ENCODE measurements at places on chromosomes 7 and 10. TPM values are rescaled to one million over a fixed set of nuclear protein-coding genes. Genes with fewer than 3 reads are reported as not detected.

TUBAL3 gene
- total RNA-seq, result not detected

CYP3A4 gene
- not detected for total RNA-seq

TRIM4 gene
- total RNA-seq, result 11.5 TPM

IDI2 gene
- not detected for total RNA-seq

ASIC3 gene
- total RNA-seq, result 2.2 TPM

CDH23 gene
- total RNA-seq, result not detected

PTER gene
- 11.7 TPM for total RNA-seq

SPDYE16 gene
- total RNA-seq, result not detected

NSMCE4A gene
- total RNA-seq, result 25.1 TPM

- H3K4me1 ChIP-seq, result peaks cover 21% of the 10 kb centered on the region
- H3K4me3 ChIP-seq, result no peak overlapping the region
- no peak overlapping the region for H3K27ac ChIP-seq
- no peak for DNase-seq
These were observed 1.7 kb upstream of the FAM3C start for GRCh38 chr7:121397822-121398221.

GRCh38 chr10:92203919-92204623 lies 86.8 kb downstream of the CPEB3 start:
- no peak overlapping the region for H3K27ac ChIP-seq
- peaks cover 2% of the 10 kb centered on the region for H3K4me1 ChIP-seq
- peaks cover 1% of the 10 kb centered on the region for H3K36me3 ChIP-seq
- no peak for DNase-seq
- H3K4me3 ChIP-seq, result no peak overlapping the region
- H3K27me3 ChIP-seq, result no peaks in the 10 kb centered on the region

DNA sequence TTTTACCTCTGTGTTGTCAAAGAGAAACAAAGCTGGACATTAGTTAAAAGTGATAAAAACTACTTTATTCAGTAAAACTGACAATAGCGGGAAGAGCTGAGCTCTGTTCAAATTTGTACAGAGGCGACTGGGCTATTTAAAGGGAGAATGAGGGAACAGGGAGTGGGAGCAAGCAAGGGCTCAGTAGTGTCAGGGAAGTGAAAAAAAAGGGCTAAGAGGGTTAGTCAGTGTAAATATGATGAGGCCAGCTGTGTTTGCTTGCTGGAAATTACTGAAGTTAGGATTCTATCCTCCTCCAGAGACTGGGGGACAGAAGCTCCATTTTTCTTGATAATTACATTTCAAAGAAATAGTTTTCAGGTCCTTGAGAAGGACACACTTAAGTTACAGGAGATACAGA lies 232.5 kb downstream of the SH2D4B start:
- H3K27ac ChIP-seq, result no peak overlapping the region
- peaks cover 29% of the 10 kb centered on the region for H3K27me3 ChIP-seq
- DNase-seq, result no peak

DNA sequence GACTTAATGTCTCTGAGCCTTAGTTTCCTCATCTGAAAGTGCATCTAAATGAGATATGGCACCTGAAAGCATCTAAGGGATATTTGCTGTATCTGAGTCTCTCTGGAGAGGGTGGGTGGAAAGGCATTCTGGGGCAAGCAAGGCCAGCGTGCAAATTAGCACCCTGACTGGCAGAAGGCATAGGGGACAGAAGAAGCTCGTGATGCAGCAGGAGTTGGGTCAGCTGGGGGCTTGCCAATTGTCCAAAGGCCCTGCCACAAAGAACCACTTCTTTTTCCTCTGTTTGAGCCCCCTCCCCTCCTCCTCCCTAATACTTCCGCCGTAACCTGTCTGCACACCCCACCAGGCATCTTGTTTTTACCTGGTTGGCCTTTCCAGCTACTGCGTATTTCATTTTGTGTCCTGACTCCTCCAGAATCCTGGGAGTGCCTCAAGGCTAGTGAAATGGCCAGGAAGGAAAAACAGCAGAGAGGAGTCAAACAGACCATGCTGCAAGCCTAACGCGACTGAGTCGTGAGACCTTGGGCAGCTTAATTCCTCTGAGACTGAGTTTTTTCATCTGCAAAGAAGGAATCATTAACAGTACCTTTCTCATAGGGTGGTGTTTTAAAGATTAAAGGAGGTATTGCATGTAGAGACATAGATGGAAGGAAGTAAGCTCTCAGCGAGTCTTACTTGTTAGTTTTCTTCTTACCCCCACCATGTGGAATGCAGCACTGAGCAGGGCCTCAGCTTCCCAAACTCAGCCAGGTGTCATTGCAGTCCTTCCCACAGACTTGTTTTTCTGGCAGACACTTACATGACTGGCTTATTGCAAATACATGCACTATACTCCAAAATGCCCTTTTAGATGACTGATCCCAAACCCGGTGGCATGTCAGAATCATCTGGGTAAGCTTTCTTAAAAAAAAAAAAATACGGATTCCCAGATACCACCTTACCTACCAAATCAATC lies 49.1 kb upstream of the MXI1 start:
- H3K4me1 ChIP-seq, result no peaks in the 10 kb centered on the region
- no peak for DNase-seq
- peaks cover 20% of the 10 kb centered on the region for H3K27me3 ChIP-seq
- H3K36me3 ChIP-seq, result no peaks in the 10 kb centered on the region

DNA sequence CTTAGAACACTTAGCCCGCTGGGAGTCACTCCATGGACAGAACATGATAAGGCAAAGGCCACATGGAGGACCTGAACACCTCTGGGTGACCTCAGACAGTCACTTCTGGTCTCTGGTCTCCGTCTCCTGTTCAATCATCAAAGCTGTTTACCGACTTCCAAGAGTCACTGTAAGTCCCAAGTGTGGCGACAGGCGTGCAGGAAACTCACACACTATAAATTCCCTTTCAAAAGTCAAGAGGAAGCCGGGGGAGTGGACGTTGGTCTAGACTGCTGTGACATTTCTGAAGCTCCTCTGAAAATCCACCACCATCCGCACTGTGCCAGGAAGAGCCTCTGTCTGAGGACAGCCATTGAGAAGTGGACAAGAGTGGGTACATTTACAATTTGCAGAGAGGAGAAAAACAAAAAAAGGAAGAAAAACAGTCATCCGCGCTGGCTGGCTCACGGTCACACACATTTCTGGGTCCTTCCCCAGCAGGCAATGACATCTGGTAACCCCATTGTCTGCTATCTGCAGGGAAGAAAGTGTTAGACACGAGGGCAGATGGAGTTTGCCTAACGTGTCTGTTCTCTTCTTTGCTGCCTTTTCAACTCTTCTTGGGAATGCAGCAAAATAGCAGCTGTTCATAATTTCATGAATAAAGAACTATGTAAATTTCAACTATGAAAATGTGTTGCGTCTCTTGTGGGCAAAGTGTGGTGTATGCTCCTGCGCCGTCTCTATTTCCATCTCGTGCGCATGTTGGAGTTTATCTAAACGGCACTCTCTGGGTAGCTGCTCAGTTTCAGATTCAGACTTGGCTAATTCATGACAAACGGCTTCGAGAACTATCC lies 32.9 kb upstream of the CUX1 start:
- peaks cover 8% of the 10 kb centered on the region for H3K4me1 ChIP-seq
- no peaks in the 10 kb centered on the region for H3K36me3 ChIP-seq
- no peak overlapping the region for H3K4me3 ChIP-seq
- H3K27me3 ChIP-seq, result peaks cover 21% of the 10 kb centered on the region

- H3K4me3 ChIP-seq, result no peak overlapping the region
- no peak overlapping the region for H3K27ac ChIP-seq
- H3K27me3 ChIP-seq, result no peaks in the 10 kb centered on the region
- peaks cover 10% of the 10 kb centered on the region for H3K4me1 ChIP-seq
- peaks cover 8% of the 10 kb centered on the region for H3K36me3 ChIP-seq
These were observed 659.2 kb downstream of the SDK1 start for GRCh38 chr7:3960050-3960763.

GRCh38 chr7:142784096-142784495 lies 13.3 kb downstream of the PRSS2 start:
- no peak overlapping the region for H3K27ac ChIP-seq
- no peak for DNase-seq
- H3K27me3 ChIP-seq, result peaks cover 41% of the 10 kb centered on the region
- peaks cover 5% of the 10 kb centered on the region for H3K4me1 ChIP-seq
- H3K36me3 ChIP-seq, result no peaks in the 10 kb centered on the region

DNA sequence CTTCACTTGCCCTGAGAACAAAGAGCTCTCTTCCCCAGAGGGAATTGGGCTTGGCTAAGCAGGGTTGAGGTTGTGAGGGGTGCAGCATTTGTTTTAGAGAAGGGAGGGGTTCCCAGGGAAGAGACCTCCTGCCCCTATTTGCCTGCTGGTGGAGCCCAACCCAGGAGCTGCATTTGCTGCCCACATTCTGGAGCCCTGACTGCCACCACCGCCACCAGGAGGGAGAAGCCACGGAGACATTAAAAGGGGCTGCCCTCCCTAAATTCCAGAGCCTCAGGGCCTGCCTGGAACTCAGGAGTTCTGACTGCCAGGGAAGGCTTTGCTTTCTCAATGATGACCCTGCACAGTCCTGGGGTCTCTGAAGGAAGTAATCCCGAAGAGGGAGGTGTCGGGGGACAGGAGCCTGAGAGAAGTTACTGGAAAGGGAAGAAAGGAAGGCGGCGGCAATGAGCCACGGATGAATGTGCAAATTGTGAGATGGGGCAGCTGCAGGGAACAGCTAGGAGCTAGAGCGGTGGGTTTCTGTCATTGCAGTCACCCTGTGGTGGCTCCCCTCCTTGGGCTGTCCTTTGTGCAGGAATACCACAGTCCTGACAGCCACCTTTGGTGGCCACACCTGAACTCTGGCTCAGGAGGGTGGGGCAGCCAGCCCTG lies 51.3 kb downstream of the NEURL1 start:
- H3K4me1 ChIP-seq, result peaks cover 6% of the 10 kb centered on the region
- H3K4me3 ChIP-seq, result no peak overlapping the region
- peaks cover 2% of the 10 kb centered on the region for H3K36me3 ChIP-seq
- H3K27me3 ChIP-seq, result peaks cover 34% of the 10 kb centered on the region
- H3K27ac ChIP-seq, result no peak overlapping the region
- DNase-seq, result no peak

DNA sequence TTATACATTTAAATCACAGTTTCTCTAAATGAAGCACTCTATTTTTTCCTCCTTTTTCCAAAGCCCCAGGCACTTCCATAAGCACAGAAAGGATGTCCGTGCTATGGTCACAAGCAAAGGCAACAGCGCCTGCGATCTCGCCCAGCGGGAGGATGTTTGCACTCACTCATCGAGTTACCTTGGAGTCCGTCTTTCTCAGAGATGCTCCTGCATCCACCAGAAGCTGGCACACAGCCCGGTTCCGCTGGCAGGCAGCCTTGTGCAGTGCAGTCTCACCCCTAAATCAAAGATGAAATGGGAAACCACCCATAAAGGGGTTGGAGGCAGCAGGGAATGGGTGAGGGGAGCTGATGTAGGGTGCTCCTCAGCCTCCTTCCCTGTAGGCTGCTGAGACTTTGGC lies 51.9 kb upstream of the PTN start:
- no peak overlapping the region for H3K4me3 ChIP-seq
- no peaks in the 10 kb centered on the region for H3K27me3 ChIP-seq
- no peaks in the 10 kb centered on the region for H3K4me1 ChIP-seq
- H3K27ac ChIP-seq, result no peak overlapping the region
- peaks cover 18% of the 10 kb centered on the region for H3K36me3 ChIP-seq
- peak; percentile 74 for DNase-seq

DNA sequence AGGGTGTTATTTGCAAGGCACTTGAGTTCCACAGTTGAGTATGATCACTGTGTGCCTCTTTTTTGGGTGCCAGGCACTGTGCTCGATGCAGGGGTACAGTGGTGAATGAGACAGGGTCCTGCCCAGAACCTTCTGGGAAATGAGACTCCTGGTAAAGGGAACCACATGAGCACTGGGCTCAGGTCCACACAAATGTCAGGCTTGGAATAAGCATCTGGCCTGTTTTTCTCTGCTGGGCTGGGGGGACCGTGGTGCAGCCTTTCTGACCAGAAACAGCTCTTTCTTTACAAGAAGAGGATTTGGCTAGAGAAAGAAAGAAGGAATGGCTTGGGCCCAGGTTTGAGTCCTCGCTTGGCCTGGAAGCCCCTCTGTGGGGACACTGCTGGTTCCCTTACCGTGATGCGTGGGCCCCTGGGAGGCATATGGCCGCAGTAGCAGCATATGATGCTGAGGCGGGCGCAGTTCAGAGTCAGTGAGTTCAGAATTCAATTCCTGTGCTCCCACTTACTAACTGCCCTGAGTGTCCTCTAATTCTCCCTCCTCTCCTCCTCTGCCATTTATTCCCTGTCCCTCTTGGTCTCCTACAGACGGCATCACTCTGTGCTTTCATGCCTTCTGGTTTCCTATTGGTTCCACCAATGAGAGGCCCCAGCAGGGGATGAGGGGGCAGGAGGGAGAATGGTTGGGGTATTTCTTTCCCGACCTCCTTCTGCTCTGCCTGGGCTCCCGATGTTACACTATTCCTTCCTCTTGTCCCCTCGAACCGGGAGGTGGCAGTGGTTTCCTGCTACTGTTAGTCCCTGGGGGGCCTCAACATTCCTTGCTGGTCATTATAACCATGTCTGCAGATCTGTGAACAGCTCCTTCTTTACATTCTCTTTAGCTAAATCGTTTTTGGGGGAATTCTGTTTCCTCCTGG lies 9.6 kb upstream of the KCP start:
- H3K27ac ChIP-seq, result no peak overlapping the region
- H3K36me3 ChIP-seq, result no peaks in the 10 kb centered on the region
- DNase-seq, result no peak
- H3K27me3 ChIP-seq, result peaks cover 60% of the 10 kb centered on the region
- peaks cover 3% of the 10 kb centered on the region for H3K4me1 ChIP-seq

GRCh38 chr7:31917256-31917655 lies 153.0 kb downstream of the PDE1C start:
- H3K36me3 ChIP-seq, result no peaks in the 10 kb centered on the region
- no peaks in the 10 kb centered on the region for H3K27me3 ChIP-seq
- no peak overlapping the region for H3K27ac ChIP-seq
- no peak overlapping the region for H3K4me3 ChIP-seq

DNA sequence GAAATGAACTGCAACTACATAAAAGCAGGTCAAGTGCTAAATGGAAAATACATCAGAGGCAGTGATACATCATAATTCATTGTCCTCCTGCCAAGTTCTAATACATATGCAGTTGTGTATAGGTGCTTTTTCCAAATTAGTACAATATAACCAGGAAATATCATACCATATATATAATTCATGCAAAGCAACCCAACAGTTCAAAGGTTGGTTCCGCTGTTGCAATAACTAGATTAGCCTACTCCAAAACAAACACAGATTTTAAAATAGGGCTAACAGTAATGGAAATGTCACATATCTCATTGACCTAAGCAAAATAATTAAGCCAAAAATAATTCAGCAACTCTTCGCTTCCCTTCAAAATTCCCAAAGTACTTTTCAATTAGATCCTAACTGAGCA lies 88.9 kb upstream of the NEBL start:
- H3K27me3 ChIP-seq, result peaks cover 4% of the 10 kb centered on the region
- no peak overlapping the region for H3K4me3 ChIP-seq
- H3K27ac ChIP-seq, result no peak overlapping the region

GRCh38 chr10:58909881-58910280 lies 266.6 kb upstream of the PHYHIPL start:
- DNase-seq, result no peak
- no peak overlapping the region for H3K27ac ChIP-seq
- peaks cover 4% of the 10 kb centered on the region for H3K27me3 ChIP-seq
- no peak overlapping the region for H3K4me3 ChIP-seq
- no peaks in the 10 kb centered on the region for H3K4me1 ChIP-seq

GRCh38 chr10:5284311-5285057 lies 80.3 kb upstream of the UCN3 start:
- peaks cover 16% of the 10 kb centered on the region for H3K27me3 ChIP-seq
- H3K27ac ChIP-seq, result peak overlapping the region; percentile 4
- peaks cover 6% of the 10 kb centered on the region for H3K4me1 ChIP-seq
- H3K4me3 ChIP-seq, result no peak overlapping the region
- no peaks in the 10 kb centered on the region for H3K36me3 ChIP-seq
